ENCODE measurements at places on chromosomes 4 and X.

- DNase-seq, result no peak
Observed at GRCh38 chr4:41209187-41209586, 5.2 kb downstream of the APBB2 start.

GRCh38 chr4:143358923-143359643, 22.4 kb downstream of the GAB1 start:
- no peak for DNase-seq

- no peak for DNase-seq
Observed at GRCh38 chrX:129954804-129955203, 27.6 kb upstream of the BCORL1 start.

DNA sequence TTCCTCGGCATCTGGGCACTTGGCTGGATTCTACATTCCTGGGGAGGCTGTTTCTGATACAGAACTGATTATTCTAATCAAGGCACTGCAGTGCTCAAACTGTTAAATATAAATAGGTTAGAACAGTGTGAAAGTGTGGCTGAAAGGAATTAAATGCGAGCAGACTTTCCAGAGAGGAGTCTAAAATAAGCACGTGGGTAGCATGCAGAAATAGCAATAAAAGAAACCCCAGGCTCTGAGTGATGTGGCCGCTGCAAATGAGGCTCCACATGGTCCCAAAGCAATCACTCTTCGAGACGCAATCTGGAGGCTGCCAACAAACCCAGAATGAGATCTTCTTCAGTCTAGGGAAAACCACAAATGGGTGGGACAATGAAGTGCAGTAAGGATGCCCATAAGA, 30.6 kb upstream of the MTM1 start:
- DNase-seq, result no peak

DNA sequence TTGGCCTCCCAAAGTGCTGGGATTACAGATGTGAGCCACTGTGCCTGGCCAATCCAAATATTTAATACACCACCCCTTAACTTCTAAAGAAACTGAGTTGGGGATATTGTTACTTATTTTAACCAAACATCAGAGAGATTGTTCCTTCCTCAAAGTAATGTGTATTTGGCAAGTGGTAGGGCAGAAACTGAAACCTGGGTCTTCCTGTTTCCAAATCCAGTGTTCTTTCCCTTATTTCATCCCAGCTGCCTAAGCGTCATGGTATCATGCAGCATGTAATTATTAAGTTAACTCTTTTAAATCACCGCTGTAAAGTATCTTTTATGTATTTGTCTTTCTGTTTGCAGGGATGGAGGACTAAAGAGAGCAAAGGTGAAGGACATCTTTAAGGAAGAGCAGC, 68.4 kb downstream of the GPAT3 start:
- no peak for DNase-seq

DNA sequence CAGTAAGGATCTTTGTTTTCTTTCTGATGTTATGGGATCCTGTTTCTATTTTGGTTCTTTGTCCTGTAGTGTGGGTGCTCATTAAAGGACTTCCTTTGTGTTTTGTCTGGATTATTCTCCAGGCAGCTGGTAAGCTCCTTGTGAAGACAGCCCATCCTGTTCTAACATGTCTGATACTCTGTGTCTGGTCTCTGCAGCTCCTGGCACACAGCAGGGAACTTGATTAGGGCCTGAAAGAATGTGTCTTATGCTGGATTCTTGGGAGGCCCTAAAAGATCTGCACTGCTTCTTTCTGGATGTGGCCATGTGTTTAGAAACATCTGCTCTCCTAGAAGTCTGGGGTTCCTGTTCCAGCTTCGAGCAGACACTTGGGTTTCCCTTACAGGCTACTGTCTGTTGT, 38.1 kb upstream of the ATXN3L start:
- no peak for DNase-seq

DNA sequence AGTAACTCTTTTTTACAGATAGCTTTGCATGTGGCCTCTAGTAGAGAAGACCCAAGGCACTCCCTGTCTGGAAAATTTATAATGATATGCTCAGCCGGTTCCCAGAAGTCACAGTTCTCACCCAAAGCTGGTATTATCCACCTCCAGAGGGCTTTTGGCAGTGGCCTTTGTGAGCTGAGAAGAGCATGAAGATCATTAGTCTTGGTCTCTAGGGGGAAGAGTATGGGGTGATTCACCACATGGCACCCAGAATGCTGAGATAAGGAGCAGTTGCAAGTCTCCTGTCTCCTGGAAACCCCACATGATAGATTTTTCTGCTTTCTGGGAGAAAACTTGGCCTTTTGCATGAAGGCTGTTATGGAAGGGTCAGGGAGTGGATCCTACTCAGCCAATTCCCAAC, 75.4 kb upstream of the PRPS1 start:
- DNase-seq, result no peak

- DNase-seq, result no peak
Observed at GRCh38 chr4:110108422-110108821, 90.0 kb downstream of the ELOVL6 start.

DNA sequence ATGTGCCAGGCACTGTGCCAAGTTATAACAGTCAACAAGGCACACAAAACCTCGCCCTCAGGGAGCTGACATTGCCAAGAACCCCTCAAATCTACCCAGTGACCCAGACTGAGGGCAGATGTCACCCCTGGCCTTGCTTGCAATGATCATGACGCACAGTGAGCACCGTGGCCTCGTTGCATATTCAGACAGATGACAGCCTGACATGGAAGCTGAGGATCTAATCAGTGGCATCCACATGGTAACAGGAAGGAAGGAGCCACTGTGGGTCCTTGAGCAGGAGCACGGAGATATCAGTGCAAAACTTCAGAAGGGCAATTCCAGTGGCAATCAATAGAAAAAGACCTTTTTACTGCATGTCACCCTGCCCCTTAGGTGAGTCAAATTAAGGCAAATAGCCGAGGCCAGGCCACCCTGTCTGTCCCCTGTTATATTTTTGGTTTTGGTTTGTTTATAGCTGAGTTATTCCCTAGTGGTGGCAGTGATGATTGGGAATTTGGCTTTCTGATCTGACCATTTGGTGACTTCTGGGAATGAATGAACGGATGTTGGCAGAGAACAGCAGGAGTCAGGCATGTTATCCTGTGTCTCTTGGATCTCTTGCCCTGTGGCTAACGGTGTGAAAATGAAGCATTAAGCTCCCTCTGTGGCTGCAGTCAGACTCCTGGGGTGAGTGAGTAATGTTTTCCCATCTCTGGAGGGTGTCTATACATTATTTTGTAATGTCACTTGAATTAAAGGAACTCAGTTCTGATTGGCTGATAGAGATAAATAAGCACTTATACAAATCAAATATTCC, 20.4 kb downstream of the WDR13 start:
- DNase-seq, result no peak

DNA sequence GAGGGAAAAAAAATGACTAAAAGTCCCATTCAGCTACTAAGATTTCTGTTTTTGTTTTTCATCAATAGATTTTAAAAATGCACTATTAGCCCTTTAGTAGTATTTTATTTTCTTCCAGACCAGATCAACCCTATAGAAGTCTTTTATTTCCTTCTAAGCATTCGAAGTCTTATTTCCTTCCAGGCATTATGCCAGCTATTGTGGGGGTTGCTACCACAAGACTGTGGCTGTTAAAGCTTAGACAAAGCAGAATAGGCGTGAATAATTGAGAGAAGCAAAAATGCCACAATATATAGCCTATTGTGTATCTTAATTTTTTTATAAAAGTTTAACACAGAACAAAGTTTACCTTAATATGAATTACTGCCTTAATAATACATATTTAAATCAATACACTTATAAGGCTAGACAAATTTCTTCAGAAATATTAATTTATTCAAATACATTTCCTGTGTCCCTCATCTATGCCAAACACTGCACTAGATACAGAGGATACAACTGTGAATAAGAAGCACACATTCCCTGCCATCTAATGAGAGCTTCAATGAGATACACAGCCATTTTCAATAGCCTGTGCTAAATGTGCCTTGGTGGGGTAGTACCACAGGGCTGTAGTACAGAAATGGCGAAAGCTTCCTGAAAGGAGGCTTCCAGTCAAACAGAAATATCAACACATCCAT, 33.1 kb downstream of the SLC10A7 start:
- DNase-seq, result no peak

GRCh38 chrX:150504397-150505182, 63.8 kb upstream of the MTM1 start:
- DNase-seq, result no peak

- DNase-seq, result no peak
Observed at GRCh38 chr4:47486231-47486673, 1.2 kb downstream of the ATP10D start.

DNA sequence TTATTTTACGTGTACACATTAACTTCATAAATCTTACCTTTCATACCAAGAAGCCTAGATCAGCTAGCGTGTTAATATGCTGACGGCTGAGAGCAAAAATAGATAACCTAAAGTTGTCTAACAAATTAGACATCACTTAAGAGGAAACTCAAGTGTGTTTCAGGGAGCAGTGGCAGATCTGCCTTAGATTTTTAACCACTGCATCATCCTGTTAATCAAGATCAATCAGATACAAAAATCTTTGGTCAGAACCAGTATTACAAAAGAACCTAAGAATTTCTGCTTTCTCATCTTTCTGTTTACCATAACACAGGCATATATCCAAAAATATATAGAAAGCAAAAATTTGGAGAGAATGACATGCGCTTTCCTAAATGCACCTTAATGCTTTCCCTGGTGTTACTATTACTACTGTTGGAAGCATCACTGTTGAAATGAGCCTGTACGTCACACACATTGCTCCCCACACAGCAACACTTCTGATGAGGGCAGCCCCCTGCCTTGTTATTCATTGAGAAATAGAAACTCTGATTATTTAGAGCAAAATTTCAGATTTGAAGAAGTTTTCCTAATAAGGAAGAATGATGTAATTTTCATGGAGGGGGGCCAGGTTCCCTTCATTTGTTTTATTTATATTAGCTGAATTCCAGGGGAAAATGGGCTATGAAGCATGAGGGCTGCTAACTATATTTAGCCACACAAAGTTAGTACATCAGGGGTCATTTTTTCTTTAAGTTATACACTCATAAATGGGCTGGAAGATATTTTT, 152.3 kb downstream of the CBR4 start:
- no peak for DNase-seq

DNA sequence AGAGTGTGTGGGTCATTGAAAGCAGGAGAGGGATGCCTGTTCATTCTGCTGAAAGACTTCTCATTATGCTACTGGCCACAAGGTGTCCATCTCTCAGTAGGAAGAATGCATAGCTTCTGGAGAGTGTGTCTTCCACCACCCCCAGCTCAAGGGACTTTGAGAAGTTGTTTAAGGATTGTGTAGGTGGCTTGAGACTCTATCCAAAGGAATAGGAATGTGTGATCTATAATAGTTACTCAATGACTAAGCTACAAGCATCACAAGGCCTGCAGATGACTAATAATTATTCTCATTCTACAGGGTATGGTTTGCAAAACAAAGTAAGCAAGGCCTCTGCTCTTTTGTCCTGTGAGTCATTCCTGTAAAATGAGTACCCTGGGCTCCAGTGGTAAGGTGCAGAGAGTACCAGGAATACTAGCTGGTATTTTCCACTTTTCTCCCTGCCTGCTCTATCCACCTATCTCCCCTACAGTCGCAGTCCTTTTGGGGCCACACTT, 279.8 kb upstream of the BOD1L1 start:
- no peak for DNase-seq

DNA sequence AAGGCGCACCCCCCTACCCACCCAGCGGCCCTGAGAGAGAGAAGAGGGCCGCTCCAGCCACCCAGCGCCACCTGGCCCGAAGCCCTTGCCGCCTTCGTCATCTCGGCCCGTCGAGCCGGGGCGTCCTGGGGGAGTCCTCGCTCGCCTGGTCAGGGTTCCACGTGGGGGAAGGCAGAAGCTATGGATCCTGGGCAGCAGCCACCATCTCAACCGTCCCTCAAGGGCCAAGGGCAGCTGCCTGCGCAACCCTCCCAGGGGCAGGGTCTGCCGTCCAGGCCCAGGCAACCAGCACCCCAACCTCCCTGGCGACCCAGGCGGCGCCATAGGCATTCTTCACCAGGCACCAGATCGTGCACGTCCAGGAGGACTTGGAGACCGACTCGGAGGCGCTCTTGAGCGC, 51.5 kb upstream of the IL13RA2 start:
- no peak for DNase-seq

DNA sequence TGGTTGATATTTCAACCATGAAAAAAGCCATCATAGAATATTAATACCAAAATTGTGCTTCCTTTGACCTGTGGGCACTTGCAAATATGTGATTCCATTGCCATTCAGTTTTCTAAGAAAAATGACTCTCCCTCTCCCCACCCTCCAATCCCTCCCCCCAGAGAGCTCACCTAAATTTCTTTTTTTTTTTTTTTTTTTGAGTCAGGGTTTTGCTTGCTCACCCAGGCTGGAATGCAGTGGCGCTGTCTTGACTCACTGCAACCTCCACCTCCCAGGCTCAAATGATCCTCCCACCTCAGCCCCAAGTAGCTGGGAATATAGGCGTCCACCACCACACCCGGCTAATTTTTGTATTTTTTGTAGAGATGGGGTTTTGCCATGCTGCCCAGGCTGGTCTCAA, 47.0 kb downstream of the SNX25 start:
- DNase-seq, result no peak

GRCh38 chr4:188839704-188840103, 700.5 kb downstream of the TRIML1 start:
- no peak for DNase-seq

GRCh38 chrX:132831336-132831973, 127.0 kb downstream of the HS6ST2 start:
- no peak for DNase-seq

DNA sequence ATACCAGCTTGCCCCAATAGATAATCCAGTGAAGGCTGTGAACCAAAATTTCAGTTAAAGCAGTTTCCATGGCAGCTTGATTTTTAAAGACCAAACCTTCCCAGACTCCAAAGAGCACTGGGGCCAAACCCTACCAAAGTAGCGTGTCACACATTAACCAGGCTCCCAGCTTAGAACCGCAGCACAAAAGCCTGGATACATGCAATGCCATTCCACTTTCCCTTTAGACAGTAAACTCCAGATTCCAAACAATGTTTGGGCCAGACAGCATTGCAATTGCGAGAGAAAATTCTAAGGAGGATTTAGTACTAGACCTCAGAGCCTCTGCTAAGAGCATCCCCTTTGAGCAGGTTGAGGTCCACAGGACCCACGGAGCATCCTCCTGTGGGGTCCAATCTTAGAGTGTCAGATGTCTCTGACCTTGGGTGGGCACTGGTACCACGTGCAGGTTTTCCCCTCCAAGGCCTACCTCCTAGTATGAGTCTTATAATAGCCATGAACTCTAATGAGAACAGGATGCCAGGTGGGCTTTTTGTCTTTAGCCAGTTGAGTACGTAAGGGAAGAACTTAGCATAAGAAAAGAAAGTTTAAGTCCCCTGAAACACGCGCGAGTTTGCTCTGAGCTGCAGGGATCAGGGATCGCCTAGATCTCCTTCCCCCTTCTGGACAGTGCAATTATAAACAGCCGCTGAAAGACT, 38.8 kb downstream of the MGARP start:
- DNase-seq, result no peak

- DNase-seq, result peak; percentile 94
Observed at GRCh38 chrX:1453951-1454785, 1.5 kb upstream of the ASMTL start.

GRCh38 chrX:56248492-56248891, 16.3 kb downstream of the KLF8 start:
- DNase-seq, result peak; percentile 1
